ENCODE measurements at places on chromosomes 12 and 14.

- no peak for DNase-seq
Measured at GRCh38 chr12:75894965-75895754, 136.4 kb downstream of the PHLDA1 start.

GRCh38 chr12:65666876-65667275, 157.4 kb upstream of the HMGA2 start:
- peak; percentile 3 for DNase-seq

DNA sequence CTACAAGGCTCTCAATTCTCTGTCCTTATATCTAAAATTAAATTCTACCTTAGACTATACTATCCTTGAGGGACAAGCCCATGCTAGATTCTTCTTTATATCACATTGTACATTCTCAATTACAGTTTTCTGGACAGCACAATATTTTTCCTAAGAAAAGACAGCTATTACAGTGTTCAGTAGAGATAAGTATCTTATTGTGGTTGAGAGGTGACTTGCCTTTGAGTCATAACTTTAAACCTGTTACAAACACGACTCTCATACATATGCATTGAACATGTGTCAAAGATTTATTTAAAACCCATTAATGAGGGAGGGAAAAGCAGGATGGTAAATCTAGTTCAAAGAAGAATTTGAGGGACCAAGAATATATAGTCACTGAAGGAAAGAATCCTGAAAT, 61.1 kb downstream of the TPH2 start:
- DNase-seq, result no peak

DNA sequence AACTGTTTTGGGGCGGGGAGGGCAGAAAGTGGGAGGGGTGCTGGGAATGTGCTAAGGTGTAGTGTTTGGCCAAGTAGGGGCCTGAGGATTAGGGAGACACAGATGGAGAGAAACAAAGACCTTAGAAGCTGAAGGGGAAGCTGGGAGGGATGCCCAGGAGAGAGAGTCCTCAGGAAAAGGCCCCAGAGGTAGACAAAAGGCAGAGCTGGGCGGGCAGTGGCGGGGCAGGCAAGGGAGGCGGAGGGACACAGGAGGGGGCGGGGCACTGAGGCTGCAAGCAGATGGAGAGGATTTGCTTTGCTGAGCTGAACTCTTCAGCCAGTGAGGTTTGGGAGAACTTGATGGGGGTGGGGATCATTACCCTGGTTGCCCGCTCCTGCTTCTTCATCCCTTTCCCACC, 2.8 kb downstream of the PTMS start:
- DNase-seq, result no peak

DNA sequence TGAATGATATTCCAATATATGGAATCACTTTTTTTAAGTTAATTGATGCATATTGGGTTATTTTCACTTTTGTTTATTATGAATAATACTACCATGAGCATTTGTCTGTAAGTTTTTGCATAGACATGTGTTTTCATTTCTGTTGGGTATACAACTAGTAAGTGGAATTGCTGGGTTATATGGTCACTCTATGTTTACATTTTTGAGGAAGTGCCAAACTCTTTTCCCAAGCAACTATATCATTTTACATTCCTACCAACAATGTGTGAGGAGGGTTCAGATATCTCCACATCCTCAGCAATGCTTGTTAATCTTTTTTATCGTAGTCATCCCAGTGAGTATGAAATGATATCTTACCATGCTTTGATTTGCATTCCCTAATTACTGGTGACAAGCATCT, 64.0 kb downstream of the MON2 start:
- DNase-seq, result no peak

DNA sequence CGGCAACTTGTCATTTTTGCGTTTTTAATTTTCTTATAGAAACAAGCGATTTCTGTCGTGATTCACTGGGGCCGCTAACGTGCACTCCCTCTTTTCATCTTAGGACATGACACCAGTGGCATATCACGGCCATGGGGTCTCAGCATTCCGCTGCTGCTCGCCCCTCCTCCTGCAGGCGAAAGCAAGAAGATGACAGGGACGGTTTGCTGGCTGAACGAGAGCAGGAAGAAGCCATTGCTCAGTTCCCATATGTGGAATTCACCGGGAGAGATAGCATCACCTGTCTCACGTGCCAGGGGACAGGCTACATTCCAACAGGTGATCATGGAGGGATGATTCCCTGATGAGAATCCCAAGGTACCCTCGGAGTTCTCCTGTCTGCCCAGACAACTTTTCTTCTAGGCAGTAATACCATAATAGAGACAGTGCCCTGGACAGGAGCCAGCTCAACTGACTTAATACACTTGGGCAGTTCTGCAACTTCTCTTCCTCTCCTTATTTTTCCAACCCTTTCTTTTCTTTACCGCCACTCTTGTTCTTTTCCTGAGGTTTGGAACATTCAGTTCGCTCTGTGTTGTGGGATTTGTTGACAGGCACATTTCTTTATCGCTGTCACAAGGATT, 821 bp downstream of the TMEM106C start:
- peak; percentile 24 for DNase-seq

GRCh38 chr14:53757732-53758131, 198.9 kb downstream of the BMP4 start:
- no peak for DNase-seq

DNA sequence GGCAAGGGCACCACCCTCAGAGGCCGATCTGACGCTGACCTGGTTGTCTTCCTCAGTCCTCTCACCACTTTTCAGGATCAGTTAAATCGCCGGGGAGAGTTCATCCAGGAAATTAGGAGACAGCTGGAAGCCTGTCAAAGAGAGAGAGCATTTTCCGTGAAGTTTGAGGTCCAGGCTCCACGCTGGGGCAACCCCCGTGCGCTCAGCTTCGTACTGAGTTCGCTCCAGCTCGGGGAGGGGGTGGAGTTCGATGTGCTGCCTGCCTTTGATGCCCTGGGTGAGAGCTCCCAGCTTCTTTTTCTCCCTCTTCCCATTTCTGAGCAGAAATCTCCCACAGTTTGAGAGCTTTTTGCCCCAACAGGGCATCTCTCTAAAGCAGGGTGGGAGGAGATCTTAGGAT, 1.8 kb downstream of the OAS1 start:
- peak; percentile 45 for DNase-seq

DNA sequence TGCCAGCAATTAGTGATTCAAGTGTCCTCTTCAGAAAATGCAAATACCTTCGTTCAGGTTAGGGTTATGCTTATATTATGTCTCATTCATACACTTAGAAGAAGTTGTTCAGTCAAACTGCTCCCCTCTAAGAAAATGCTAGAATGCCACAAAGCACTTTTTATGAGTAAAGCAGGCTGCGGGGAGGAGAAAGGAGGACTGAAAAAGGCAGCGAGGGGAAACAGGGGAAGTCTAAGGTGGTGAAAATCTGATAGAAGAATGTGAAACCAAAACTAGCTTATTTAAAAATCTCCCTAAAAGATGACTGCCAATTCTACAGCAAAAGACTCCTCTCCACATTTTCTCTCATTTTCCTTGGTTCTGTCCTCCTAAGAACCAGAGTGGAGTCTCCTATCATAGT, 70.1 kb downstream of the PRKD1 start:
- DNase-seq, result no peak

- DNase-seq, result no peak
Measured at GRCh38 chr12:106093246-106093645, 45.5 kb downstream of the NUAK1 start.

DNA sequence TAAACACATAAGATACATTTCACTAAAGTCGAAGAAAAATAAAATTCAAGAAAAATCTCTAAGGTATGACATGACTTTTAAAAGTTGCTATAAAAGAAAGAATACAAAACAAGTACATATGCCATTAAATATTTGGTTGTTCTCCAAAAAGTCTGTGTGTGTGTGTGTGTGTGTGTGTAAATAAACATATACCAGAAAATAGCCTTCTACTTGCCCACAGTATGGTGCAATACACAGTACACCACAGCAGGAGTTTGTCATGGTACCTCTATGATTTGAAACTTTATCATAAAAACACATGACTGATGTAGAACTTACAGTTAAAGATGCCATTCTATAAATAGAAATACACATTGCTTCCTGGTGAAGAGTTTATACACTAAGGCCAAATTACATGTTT, 692.7 kb upstream of the MGAT4C start:
- no peak for DNase-seq
